ENCODE measurements at places on chromosomes 5 and 9.

DNA sequence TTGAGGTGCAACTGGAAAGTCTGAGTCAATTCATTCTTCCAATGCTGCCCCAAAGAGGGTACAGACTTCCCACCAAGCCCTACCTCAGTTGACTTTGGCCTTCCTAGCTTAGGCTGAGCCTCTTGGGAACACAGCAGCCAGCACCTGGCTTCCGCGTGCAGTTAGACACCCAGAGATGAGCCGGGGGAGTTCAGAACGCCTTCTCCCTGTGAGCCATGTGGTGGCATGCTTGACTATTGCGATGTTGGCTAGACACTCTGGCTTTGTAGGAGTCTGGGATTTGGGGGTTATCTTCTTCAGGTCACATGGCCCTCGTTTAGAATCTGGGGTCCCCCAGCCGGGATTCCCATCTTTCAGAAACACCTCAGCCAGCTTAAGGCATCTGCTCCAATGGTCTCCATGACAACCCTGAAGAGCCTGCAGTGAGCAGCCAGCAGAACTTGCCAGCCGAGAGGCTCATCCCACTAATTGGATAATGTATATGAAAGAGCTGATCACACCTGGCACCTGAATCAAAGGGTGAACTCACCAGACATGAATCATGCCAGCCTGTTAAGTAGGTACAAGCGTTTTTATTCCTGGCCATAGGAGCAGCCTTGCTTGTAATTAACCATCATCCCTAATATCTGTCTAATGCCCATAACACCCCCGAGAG is 167.5 kb downstream of the SYK start:
- no peak for DNase-seq

GRCh38 chr5:68431186-68431585 is 215.6 kb downstream of the PIK3R1 start:
- DNase-seq: no peak

DNA sequence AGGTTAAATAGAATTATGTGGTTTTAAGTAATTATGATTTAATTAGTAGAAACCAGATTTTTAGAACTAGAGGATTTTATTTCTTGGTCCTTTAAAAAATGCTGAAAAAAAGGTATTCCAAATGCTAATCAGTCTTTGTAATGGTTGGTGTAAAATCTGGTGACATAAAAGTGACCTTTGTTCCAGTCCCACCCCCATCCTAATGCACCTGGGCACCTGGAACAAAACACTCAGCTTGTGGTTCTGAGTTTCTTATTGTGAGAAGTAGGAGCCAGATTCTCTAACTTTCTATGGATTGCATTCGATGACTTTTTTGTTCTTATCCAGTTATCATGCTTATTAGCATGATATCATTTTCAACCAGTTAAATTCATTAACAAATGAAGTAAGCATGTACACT is 115.1 kb upstream of the CTNND2 start:
- DNase-seq: no peak

- DNase-seq: no peak
These were observed 59.7 kb upstream of the TRPC7 start for GRCh38 chr5:136424835-136425584.

DNA sequence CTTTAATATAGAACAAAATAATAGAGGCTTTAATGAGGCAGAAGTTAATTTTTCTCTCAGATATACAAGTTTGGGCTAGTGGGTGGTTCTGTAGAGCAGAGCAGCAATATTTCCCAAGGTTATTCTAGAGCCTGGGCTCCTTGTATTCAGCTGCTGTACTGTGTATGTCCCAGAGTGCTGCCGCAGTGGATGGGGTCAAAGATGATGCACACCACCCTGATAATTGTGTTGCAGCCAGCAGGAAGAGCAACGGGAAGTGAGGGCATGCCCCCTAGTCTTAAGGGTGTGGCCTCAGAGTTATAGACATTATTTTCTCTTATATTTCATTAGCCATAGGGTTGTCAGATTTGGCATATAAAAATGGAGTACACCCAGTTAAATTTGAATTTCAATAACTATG is 23.9 kb upstream of the KIF4B start:
- DNase-seq: no peak

GRCh38 chr5:137954131-137954879 is 65.0 kb downstream of the PKD2L2 start:
- no peak for DNase-seq

GRCh38 chr5:165673499-165673898 is 2168.1 kb downstream of the MAT2B start:
- DNase-seq: no peak

DNA sequence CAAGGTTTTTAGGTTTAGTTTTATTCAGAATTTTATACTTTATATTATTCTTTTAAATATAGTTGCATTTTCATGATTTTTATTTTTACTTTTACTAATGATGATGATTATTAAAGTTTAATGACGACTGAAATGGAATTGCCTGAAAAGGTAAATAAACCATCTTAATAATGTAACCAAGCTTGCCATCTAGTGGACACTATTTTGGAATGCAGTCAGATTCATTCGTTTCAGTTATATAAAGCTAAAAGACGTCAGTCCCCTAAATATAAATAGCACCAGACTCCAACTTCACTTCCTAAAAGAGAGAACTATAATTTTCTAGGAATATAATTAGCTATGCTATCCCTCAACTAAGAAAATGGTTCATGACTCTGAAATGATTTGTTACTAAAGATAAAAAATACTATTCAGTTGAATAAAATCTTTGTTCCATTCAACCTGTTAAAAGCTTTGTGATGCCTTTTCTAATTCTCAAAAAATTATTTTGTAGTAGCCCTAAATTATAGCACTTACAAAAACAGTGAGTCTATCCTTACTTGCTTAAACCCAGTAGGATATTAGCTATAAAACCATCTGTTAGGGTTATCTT is 19.9 kb downstream of the ABITRAM start:
- DNase-seq: no peak

- no peak for DNase-seq
These were observed 96.4 kb downstream of the EBF1 start for GRCh38 chr5:159003045-159004030.

DNA sequence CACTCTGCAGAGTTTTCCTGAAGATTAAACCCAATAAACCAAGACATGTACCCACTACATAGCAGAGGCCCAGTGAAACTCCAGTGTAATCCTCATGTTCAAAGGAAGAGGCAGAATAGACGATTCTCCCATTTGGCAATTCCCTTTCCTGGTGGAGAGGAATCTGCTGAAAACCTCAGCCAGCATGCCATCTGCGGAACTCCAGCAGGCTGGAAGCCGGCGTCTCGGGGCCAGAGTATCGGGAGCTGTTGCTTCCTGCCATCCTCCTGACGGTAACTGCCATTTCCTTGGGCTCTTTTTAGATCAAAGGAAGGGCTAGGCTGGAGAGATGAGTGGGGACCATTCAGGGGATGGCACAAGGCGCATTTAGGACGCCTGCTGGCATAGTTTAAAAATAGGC is 20.5 kb downstream of the NEURL1B start:
- DNase-seq: no peak

DNA sequence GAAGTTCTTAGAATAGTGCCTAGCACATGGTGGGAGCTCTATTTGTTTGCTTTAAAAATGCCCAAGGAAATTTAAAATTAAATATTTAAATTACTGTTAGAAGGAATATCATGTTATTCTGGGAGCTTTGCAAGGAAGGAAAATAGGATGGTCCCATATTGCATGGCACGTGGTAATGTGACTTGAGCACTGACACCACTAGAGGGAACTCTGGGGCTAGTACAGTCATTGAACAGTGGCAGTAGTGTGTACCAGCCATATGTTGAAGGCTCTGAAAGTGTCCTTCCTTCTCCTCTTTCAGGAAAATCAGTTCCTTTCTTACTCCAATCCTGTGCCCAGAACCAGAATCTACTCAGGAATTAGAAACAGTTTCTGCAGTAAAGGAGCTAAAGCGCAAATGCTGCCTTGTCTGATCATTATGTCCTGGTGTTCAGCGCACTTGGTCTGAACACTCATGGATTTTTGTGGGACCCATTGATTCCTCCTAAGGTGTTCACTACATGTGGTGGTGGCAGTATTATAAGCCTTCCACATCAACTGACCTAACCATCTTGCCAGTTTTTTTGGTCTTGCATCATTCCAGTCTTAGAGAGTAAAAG is 54.1 kb downstream of the GDA start:
- no peak for DNase-seq

DNA sequence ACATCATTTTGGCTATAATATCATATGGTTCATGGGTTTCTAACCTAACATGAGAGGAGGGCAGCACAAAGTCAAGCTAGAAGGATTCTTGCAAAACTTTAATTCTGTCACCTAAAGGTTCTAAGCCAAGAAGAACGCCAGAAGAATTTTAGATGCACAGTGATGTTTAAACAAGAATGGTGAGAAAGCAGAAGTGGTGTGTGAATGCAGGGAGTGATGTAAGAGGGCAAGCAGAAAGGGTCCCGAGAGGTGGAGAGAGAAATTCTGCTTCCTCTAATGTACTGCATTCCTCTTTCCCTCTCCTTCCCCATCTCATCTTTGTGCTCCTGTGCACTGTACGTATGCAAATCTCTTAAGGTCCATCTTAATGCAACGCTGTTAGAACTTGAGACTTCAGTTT is 2.1 kb upstream of the TRMO start:
- DNase-seq: no peak

DNA sequence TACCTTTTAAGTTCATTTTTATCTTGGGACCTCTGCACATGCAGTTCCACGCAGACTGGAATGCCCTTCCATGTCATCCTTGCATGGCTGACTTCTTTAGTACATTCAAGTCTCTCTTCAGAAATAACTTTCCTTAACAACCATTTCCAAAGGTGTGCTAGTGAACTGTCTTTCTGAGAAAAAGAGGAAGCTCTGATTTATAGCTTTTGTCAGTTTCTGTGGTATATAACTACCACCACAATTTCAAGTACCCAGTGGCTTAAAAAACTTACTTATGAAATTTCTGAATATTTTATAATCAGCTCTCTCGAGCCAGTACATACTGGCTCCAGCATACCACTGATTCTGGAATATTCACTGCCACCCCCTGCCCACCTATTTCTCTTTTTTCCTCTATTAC is 1613.8 kb downstream of the MAT2B start:
- DNase-seq: no peak

- DNase-seq: no peak
These were observed 3.4 kb upstream of the RHOBTB3 start for GRCh38 chr5:95727764-95728191.

DNA sequence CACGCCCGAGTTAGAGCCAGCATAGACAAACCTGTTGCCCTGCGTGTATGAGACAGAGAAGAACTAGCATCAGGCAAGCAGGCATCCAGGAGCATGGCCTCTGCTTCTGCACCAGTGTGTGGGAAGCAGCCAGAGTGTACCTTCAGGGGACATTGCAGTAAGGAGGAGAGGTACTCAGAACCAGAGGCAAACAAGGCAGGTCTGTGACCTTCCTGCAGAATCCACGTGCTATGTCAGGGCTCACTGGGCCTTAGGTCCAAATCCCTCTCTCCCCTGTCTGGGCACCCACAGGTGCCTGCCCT is 63.0 kb downstream of the SECISBP2 start:
- DNase-seq: no peak

DNA sequence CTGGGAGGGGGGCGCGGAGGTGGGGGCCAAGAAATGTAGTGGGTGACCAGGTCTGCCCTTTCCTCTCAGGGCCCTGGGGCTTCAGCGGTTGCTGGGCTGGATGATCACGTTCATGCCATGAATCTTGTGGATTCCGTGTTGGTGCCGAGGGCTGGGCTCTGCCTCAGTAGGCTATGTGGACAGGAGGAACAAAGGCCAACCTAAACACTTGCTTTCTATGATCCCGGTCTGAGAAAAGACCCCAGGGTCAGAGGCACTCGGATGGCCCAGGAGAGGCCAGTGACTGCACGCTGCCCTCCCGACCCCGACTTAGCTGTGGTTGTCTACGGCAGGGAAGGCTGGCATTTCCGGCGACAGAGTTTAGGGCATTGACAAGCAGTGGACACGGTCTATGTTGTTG is 26.6 kb downstream of the PHF2 start:
- no peak for DNase-seq

GRCh38 chr5:20114526-20114925 is 126.5 kb upstream of the CDH18 start:
- DNase-seq: no peak
